ENCODE measurements at places on chromosomes 13 and 19. TPM values are rescaled to one million over a fixed set of nuclear protein-coding genes. Genes with fewer than 3 reads are reported as not detected.

SLC10A2 gene
- not detected for total RNA-seq

IGFL1 gene
- total RNA-seq = not detected

PNKP gene
- 28.2 TPM for total RNA-seq

FCGBP gene
- total RNA-seq = 7.5 TPM

ZNF709 gene
- 2.4 TPM for total RNA-seq

APC2 gene
- 0.71 TPM for total RNA-seq

RAB3A gene
- 2.2 TPM for total RNA-seq

CEACAM19 gene
- total RNA-seq = 5.3 TPM

GPR12 gene
- 0.14 TPM for total RNA-seq

ZNF611 gene
- 7.6 TPM for total RNA-seq

ADM5 gene
- 1.5 TPM for total RNA-seq

CLDN10 gene
- 1.5 TPM for total RNA-seq

SYCN gene
- total RNA-seq = not detected

- no peak for DNase-seq
Observed at GRCh38 chr13:79492918-79493594, 12.1 kb downstream of the NDFIP2 start.

DNA sequence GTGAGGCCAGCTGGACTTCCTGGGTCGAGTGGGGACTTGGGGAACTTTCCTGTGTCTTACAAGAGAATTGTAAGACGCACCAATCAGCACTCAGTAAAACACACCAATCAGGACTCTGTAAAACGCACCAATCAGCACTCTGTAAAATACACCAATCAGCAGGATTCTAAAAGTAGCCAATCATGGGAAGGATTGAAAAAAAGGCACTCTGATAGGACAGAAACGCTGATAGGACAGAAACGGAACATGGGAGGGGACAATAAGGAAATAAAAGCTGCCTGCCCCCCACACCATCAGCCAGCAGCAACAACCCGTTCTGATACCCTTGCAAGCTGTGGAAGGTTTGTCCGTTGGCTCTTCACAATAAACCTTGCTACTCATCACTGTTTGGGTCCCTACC, 73.1 kb upstream of the SGCG start:
- no peak for DNase-seq

DNA sequence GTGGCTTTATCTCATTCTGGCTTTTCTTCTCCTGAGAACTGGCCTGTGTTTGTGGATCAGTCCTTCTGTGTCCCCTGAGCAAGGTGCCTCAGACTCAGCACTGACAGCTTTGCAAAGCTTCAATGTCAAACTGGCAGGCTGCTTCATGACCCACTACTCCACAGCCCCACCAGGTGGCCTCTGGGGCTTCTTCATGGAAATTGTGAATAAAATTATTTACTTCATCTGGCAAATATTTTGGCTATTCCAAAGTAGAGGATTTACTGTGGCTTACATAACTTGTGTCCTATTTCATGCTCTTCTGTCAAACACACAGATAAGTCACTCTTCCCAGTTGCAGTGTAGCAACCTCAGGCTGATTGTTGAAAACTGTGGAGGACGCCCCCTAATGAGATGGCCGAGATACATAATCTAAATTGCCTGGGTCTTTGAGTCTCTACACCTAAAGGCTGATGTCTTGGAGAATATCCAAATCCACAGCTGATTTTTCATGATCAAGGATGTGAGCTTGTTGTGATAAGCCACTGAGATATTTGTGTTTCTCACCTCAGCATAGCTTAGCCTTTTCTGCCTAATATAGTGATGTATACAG, 721.9 kb upstream of the SLC10A2 start:
- no peak for DNase-seq

- DNase-seq = no peak
Observed at GRCh38 chr19:50549059-50549926, 18.9 kb downstream of the LRRC4B start.

- DNase-seq = no peak
Observed at GRCh38 chr19:8316351-8317125, 4.6 kb downstream of the NDUFA7 start.

DNA sequence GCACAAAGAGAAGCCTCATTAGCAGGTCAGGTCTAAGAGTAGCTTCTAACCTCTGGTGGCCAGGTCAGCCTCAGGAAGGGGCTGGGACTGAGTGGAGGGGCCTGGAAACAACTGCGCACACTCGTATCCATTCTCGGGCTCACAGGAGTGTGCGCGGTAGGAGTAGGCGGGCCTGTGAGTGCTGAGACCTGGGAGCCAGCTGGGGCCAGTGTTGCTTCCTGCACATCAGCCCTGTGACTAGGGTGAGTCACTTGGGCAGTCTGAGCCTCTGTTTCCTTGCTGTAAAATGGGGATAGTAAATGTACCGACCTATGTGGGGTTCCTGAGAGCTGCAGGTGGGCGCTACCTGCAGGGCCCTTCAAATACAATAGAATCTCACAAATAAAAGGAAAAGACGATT, 26.9 kb downstream of the SIN3B start:
- no peak for DNase-seq

- DNase-seq = no peak
Observed at GRCh38 chr13:19759669-19760068, 23.1 kb downstream of the PSPC1 start.

DNA sequence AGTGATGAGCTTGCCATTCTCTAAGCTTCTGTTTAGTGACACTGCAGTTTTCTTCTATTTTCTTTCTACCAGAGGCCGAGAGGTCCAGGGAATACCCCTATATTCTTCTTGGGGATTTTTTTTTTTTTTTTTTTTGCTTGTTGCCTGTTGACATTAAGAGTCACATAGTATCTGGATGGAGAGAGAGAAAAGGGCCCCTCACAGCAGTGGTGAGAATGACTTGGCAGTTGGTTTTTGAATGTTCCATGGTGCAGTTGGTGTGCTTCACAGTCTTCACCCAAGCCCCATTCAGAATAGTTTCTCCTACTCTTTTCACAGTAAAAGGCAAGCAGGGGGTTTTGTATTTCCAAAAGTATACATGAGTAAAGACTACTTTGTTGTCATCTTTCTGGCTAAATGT, 577.9 kb downstream of the LMO7 start:
- DNase-seq = no peak

GRCh38 chr19:35249848-35250711, 1.3 kb downstream of the LSR start:
- peak; percentile 57 for DNase-seq

GRCh38 chr19:35089554-35089953, 26.1 kb upstream of the FXYD3 start:
- no peak for DNase-seq

DNA sequence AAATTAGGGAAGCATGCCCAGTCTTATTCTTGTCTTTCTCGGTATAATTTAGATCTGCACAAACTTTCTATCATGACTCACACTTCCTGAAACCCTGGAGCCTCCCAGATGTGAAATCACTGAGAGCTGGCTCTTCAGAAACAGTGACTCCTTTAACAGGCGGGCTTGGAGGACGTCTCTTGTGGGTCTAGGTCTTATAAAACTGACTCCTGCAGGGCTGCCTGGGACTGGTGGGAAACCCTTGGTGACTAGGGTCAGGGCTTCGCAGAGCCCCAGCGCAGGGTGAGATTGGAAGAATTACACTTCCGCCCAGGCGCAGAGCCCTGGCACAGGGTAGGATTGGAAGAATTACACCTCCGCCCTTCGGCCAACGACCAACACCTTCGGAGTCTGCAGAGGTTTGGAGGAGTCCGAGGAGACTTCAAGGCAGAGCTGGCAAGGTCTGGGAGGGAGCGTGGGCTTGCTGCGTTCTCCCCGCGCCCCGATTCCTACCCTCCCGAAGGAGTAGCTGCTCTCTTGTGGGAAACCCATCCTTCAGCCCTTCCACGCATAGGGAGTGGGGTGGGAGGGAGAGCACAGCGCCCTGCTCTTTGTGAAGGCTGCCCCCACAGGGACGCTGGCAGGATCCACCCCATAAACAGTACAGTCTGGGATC, 43.4 kb upstream of the MAP3K10 start:
- no peak for DNase-seq

- DNase-seq = no peak
Observed at GRCh38 chr13:42478531-42479156, 95.3 kb upstream of the TNFSF11 start.

DNA sequence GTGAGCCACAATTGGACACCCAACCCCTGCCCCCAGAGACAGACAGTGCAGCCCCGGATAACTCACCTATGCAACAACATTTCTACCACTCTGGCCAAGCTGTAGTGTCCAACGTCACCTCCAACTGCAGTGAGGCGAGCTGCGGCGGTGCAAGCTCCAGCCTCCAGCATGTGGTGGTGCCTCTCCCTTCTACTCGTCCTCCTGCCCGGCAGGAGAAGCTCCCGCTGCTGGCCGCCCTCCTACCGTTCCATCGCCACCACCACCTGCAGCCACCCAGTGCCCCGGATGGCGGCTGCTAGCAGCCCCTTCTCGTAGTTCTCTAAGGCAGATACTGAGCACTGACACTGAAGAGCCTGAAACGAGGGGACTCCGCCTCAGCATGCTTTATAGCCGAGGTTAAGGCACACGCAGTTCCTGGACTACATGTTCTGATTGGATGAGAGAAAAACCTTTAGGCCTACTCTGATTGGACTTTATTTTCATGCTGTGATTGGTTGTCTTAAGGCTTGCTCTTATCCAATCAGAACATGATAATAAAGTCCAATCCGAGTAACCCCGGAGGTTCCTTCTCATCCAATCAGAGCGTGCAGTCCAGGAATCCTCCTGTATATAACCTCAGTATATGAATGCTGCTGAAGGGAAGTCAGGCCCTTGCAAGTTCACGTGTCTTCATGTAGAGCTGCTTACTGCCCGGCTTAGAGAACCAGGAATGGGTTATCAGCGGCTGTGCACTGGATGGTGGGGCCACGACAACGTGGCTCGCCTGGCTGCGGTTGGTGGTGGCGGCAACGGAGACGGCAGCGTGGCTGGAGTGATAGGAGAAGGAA, 63.5 kb downstream of the TUBA3C start:
- no peak for DNase-seq

DNA sequence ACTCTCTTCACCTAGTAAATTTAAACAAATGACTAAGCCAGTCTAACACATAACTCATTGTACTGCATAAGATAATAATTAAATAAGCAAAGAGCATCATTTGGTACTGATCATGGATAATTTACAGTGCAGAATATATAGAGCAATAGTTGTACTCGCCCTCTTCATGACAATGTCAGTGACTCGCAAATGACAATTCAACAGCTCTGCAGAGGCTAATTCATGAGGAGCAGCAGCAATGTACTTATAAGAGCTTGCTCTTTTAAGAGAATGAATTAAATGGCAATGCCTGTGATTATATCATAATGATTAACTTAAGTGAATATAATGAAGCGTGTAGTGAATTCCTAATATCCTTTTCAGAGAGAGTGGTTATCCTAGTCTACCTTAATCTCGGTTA, 284.5 kb upstream of the PCDH20 start:
- DNase-seq = no peak

DNA sequence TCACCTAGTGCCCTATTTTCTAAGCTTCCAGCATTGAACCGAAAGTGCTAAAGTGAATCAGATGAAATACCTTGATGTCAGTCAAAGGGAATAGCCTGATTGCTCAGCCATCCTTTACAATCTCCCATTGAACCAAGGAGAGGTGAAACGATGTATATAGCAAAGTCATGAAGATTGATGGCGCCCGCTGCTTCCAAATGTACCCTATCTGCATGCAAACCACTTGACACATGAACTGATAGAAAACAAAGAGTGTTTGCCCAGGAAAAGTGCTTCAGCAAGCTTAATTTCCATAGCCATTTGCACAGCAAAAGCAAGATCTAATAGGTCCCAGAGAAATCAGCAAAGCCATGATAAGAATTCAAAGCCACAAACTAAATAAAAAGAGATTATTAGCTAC, 624.9 kb upstream of the PCDH9 start:
- DNase-seq = no peak

DNA sequence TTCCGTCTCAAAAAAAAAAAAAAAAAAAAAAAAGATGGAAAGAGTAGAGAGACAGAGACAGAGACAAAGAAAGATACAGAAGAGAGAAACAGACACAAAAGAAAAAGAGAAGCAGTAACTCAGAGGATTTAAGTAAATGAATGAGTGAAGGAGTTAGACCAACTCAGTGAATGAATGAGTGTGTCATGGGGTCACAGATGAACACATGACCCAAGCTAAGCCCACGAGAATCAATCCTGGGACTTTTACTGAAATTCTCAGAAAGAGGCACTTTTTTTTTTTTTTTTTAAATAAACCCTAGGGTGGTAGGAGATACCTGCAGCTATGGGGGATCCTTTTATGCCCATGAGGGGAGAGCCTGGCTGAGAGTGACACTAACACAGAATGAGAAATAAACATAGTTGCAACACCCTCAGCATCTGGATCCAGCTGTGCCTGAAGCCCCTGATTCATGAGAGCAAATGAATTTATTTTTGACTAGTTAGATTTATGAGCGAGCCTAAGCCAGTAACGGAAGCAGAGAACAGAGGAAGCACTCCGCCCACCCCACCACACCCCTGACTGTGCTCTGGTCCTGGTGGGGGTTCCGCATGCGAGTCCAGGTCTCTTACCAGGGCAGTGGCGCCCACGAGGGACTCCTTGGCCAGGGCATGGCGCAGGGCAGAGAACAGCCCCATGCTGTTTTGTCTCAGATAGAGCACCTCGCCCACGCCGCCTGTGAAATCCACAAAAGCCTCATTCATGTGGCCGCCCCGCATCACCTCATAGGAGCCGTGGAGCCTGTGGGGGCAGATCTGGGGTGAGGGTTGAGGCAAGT, 4.6 kb downstream of the CAPN12 start:
- DNase-seq = no peak

DNA sequence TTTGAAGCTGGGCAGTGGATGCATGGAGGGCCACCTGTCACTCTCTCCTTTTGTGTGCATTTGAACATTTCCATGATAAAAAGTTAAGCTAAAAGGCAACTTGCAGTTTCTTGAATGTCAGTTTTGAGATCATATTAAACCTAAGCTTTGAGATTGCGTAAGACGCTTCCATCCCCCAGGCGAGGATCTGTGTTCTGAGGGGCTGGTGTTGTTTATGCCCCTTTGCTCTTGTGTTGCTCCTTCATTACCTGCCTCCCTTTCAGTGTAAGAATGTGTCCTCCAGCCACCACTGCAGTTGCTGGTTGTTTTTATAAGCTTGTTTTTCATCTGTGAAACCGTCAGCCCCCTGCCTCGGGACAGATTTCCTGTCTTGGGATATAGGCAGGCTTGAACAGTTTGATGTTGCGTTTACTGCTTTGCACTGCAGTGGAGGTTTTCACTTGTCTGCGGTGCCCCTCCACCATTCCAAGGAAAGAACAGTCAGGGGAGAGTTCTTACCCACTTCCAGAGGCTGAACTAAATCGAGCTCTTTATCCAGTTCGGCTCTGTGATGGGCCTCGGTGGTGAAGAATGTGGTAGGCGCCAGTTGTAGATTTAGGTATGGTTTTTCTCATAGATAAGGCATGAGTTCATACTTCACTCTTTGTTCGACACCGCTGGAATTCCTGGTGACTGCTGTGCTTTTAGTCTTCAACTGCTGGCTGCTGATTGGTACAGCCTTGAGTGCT, 96.8 kb downstream of the ARHGEF7 start:
- DNase-seq = no peak

GRCh38 chr13:109203587-109203986, 574.2 kb downstream of the MYO16 start:
- no peak for DNase-seq

DNA sequence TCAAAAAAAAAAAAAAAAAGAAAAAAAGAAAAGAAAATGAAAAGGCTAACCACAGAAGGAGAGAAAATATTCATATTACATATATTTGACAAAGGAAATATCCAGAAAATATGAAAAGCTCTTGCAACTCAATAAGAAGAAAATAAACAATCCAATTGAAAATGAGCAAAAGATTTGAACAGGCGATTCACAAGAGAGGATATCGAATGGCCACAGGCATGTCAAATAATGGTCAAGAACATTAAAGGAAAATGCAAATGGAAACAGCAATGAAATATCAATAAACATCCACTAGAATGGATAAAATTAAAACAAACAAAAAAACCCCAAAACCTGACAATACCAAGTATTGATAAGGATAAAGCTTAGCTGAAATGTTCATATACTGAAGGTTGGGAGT, 8.1 kb downstream of the LGALS7 start:
- DNase-seq = no peak
